ENCODE measurements at places on chromosomes 4 and X.

- no peak for DNase-seq
These were observed 41.5 kb downstream of the TNIP3 start for GRCh38 chr4:121122661-121123060.

DNA sequence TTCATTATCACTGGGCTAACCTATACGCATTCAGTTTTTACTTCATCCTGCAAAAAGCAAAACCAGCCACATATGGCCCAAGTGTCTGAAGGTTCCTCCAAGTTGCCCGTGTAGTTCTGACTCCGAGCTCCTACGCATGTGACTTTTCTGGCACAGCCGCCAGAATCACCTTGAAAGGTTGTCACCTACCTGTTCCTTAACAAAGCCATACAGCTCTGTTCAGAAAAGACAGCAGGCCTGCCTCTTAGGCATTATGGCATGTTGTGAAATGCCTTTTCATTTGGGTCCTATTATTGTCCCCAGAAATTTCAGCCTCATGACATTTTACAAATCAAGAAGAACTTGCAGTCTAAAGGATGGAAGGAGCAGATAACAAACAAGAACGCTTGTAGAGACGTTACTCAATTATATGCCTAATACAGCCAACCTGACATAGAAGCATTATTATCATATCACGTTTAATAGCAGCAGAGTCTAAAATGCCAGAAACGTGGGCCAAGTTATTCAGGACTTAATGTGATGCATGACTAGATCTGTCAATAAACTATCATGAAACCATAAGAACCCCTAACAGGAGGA lies 118.5 kb downstream of the RBM47 start:
- DNase-seq = no peak

- DNase-seq = peak; percentile 65
These were observed 40.3 kb downstream of the PDGFC start for GRCh38 chr4:156931267-156931666.

- no peak for DNase-seq
These were observed at the start of gene TRIM2 for GRCh38 chr4:153204247-153204671. TSS of gene TRIM2 (plus strand) at chr4:153204443. CDS start at chr4:153204531, 88 bp downstream.

GRCh38 chr4:1218634-1219565 lies 30.0 kb downstream of the CTBP1 start:
- no peak for DNase-seq

DNA sequence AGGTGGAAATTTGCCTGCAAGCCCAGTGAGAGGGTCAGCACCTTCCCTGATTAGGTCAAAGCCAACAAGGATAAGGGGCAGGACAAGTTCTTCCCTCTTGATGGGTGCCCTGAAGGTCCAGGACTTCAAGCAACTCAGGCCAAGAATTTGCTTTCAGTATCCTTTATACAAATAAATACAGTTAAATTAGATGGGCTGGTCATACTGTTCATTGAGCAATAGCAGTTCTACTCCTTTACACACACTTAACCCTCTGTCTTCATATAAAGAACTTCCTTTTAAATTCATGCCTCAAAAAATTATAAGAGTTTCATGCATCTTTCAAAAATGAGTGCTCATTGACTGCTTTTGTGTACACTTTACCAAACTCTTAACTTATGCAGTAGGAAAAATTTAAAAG lies 392.0 kb downstream of the SPRY1 start:
- no peak for DNase-seq

GRCh38 chr4:74228691-74229640 lies 71.0 kb downstream of the MTHFD2L start:
- DNase-seq = no peak

DNA sequence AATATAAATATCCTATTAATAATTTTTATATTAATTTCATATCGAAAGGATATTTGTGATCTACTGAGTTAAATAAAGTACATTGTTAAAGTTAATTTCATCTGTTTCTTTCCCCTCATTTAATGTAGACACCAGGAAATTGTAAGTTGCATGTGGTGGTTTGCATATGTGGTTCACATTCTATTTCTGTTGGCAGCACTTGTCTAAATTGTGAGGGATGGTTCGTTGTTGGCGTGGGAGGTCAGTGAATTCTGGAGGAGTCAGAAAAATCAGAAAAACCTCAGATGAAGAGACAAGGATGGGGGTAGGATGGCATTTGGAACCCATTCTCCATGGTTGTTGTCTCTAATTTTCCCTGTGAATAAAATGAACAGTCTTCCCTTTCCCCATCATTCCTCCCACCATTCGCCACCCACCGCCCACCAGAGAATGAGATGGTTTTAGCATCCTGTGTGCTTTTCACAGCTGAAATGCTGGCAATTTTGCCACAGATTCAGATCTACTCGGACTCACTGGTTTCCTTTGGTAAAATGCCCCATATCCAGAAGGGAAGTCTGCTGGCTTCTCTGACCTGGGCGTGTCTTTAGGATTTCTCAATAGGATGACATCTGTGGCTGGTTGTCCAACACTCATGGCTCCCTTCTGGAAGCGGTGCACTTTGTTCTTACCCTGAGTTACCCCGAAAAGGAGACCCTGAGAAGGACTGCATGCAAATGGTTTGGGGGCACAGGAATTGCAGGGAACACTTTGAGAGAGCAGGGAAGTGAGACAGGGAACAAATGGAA lies 52.3 kb downstream of the LGI2 start:
- no peak for DNase-seq

GRCh38 chrX:39017716-39018115 lies 216.5 kb downstream of the MID1IP1 start:
- no peak for DNase-seq

GRCh38 chr4:175805846-175806245 lies 6.2 kb downstream of the GPM6A start:
- no peak for DNase-seq

DNA sequence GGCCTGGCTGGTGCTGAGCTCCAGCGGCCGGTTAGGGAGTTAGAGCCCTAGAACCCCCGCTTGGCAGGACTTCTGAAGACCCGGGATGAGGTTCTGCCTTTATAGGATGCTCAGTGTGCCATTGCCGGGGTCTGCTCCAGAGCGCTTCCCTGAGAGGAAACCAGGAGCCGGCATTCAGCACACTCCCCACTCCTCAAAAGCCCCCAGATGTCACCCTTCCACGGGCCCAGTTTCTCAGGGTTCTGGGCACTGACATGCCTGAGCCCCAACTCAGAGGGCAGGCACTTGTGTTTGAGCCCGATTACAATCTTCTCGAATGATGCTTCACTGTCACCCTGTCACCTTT lies 6.5 kb downstream of the NKX3-2 start:
- DNase-seq = no peak

- DNase-seq = no peak
These were observed 95.7 kb downstream of the SHISA3 start for GRCh38 chr4:42492962-42493361.

- DNase-seq = no peak
These were observed 57.7 kb upstream of the SLC7A11 start for GRCh38 chr4:138299881-138300280.

DNA sequence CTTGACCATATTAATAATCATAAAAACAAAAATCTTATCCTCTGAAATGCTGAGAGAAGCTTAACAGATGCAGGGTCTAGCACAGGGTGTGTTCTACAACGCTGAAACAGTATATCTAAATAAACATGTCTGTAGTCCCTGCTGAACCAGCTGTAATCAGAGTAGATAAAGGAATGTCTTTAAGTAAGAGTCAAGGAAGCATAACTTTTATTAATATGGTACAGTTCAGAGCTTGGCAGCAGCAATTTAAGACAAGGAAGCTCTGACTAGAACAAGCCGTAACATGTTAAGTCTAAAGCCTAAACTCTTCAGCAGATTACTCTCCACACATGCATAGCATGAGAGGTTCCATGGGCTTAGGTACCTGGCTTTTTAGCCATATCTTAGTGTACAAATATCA lies 36.1 kb downstream of the NFKB1 start:
- no peak for DNase-seq

DNA sequence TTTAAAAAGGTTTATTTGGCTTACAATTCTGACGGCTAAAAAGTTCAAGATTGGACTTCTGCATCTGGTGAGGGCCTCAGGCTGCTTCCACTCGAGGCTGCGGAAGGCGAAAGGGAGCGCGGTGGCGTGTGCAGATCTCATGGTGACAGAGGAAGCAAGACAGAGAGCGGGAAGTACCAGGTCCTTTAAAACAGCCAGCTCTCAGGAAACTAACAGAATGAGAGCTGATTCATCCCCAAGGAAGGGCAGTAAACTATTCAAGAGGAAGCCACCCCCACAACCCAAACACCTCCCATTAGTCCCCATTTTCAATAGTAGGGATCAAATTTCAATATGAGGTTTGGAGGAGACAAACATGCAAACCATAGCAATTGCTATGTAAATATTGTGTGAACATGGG lies 2144.2 kb upstream of the AGA start:
- no peak for DNase-seq

GRCh38 chr4:101028886-101029285 lies 318.4 kb downstream of the PPP3CA start:
- no peak for DNase-seq

All from retinal pigment epithelial cell (primary cell).